ENCODE measurements at places on chromosomes 5 and 9.

DNA sequence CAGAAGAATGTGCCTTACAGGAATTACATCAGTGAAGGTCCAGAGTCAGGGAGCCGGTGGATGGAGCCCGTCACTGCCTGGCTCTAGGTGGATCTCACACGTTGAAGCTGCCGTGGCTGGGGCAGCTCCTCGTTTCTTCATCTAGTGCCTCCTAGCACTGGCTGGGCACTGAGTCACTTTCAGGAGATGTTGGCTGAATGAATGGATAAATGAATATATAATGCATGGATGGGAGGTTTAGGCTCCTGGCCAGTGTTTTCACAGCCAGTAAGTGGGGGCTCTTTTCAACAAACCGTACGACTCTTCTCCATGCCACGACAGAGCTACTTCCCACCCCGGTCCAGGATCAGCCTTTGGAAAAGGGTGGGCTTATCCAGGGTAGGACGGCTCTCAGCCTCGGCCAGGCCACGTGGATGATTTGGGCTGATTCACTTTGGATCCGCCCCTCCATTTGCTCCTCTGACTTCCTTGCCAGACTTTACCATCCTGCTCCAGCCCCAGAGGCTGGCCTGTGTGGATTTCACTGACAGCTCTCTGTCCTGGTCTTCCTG lies 1.3 kb upstream of the SH3PXD2B start:
- no peak for DNase-seq

DNA sequence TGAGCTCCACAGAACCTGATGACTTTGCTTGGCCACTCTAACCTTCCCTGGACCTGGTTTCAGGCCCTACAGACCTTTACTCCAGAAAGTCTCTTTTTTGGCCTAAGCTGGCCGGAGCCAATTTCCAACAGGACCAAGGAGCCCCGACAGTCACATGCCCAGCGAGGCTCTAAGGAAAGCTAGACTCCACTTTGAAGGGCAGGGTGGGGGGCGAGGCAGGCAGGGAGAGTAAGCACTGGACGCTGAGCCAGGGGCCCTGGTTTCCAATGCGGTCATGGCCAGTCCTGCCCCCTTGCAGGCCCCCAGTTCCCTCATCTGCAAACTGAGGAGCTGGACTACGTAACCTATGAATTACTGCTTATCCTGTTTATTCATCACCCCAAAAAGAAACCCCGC lies 65.2 kb downstream of the ADAMTS2 start:
- no peak for DNase-seq

DNA sequence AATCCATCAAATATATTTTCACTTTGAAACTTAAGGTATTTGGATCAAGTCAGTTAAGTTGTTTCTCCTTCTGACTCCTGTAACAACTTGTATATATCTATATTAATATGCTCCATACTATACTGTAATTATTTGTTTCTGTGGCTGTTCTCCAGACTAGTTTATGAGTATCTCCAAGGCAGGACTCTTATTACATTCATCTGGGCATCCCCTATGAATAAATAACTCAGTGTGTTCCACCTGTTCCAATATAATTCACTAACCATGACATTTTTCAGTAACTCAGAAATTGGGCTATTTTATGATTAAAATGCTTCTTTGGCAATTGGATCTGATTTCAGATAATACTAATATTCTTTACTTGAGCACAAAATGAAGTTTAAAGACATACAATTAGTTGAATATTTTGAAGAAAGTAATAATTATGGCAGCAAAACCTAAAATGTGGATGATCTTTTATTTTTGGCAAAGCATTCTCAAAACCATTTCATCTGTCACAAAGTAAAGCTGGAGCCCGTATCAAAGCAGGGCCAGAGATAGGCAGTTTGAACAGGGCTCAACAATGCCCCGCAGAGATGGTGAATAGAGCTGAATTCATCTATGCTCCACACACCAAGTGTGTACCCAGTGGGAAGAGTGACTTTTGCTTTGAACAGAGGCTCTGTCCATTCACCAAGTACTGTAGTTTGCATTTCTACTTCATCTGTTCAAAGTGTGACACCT lies 314.3 kb downstream of the PDE4D start:
- no peak for DNase-seq

- DNase-seq, result no peak
Measured at GRCh38 chr5:88081877-88082276, 186.8 kb downstream of the TMEM161B start.

- no peak for DNase-seq
Measured at GRCh38 chr5:81893961-81894360, 77.9 kb upstream of the ATG10 start.

All from stimulated activated CD4-positive, alpha-beta T cell treated with anti-CD3 and anti-CD28 coated beads, Interleukin-1b, Interleukin-23, amount 100 ng/mL, for 1 hour (primary cell).